ENCODE measurements at places on chromosomes 2 and 18.

- DNase-seq, result no peak
These were observed 114.7 kb downstream of the TNS1 start for GRCh38 chr2:217887841-217888701.

DNA sequence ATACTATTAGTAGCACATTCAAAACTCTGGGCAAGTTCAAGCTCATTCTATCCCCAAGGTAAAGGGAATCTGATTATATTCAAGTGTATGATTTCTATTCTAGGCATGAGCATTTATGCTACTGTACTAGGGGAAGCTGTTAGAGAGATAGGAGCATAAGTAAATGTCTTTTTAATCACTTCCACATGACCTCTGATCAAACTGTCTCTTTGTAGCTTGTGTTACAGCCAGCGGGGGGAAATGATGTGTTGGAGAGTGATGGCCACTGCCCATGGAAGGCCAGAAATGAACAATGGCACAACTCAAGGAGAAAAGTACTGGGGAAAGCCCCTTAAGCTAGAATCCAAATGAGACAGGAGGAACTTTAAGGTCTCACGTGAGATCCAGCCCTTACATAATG, 894.9 kb upstream of the CDH2 start:
- DNase-seq, result no peak

DNA sequence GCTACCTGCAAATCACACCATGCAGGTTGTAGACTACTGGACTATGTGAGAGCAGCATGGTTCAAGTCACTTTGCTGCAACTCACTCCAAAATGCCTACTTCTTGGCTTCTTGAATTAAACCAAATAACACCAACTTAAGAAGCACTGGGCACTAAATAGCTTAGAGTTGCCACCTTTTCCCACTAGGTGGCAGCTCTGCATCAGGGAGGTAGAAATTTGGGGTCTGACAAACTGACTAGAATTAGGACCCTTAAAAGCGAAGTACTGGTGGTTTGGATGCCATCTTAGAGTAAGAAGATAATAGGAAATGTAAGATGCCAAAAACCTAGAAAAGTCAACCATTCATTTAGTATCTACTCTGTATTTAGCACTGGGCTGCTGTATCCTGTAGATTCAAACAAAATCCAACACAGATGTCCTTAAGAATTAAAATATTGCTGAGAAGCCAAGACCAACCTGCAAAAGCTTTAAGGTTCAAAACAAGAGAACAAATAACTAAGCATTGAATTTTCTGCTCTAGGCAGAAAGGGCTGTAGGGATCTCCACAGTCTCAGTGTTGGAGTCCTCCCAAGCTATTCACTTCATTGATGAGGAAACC, 65.5 kb downstream of the CCBE1 start:
- peak; percentile 14 for DNase-seq

DNA sequence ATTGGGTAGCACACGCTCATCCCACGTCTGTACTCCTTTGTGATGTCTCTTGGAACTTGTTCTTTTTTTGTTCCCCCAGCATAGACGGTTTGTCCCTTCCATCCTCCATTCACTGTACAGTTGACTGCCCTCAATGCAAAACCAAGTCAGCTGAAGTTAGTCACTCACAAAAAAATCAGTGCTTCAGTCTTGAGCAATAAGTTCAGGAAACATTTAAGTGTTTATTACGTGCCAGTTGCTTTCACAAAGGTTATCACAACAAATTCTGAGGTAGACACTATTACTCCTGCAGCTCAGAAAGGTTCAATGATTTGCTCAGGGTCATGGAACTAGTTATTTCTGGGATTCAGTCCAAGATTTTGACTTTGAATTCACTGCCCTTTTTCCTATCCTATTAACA, 102.2 kb downstream of the PDE1A start:
- no peak for DNase-seq

GRCh38 chr18:76979111-76979751, 153.4 kb downstream of the MBP start:
- DNase-seq, result no peak

DNA sequence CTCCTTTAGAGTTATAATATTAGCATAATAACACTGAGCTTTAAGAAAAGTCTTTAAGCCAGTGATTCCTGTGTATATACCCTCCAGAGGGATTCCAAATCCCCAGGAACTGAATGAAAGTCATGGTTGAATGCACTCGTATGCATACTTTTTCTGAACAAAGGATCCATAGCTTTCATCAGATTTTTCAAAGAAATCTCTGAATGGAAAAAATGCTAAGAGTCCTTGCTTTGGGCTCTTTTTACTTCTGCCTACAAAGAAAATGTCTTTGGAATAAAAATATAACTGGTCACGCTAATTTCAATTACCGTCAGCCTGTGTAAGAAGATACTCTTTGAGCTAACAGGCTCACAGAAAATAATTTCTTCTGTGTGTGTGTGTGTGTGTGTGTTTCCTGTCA, 939.5 kb downstream of the ERBB4 start:
- no peak for DNase-seq

DNA sequence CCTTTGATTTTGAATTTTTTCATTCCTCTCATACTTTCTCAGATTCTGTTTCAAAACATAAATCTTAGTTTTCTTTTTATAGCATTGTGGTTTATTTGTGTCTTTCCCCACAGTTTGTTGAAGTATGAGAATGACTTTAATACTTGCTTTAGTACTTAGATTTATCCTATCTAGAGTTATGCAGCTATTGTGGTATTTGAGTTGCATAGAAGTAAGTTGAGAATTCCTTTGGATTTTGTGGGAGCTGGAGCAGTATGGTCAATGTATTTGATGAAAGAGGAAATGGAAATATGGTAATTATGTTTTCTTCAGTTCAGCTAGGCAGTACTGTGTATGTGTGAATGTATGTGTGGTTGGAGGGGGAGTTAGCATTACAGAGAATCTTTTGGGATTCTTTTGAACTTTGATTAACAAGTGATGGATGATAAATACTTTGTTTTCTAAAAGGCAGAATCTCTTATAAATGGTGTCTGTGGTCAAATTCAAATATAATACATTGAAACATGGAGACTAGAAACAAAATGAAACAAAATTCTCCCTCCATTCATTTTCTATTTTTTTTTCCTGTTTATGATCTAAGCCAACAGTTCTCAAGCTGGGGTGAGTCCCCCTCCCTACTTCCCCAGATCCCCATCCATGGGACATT, 3.0 kb downstream of the ACVR2A start:
- DNase-seq, result no peak

GRCh38 chr2:71672826-71673795, 219.8 kb downstream of the DYSF start:
- DNase-seq, result no peak

DNA sequence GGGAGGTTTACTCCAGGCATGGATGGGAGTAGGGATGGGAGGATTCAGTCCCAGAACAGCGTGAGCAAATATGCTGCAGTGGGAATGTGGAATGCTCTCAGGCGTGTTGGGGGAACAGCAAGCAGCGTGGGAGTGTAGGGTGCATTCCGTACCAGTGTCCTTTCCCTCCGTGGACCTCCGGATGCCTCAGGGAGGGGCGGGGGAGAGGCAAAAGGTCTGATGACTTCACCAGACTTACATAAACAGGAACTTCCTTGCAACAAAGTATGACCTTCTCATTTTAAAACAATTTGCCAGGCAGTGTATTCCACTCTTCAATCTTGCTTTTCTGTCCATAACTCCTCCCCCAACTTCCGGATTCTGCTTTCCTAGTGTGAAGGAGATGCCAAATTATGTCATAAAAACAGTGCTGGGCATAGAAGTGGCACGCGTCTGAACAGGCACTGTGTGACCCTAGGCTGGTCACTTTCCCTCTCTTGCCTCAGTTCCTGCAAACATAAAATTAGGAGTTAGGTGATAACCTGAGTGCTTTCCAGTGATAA, 36.9 kb downstream of the RPL37A start:
- no peak for DNase-seq

DNA sequence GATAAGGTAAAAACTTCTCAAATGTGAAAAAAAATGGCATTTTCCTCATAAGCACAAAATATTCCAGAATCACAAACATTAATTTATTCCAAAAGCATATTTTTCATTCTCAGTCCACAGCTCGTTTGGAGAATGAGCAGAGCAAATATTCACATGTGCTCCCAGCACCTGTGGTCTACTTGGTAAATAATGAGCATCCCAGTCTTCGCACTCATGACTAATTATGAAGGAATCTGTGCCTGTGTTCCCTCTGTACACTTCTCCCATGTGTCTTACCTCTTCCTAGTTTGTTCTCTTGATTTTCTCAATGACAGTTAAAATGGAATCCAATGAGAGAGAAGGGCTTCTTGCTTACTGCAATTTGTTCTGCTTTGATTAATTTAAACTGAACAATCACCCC, 671.0 kb upstream of the SOX11 start:
- no peak for DNase-seq

- no peak for DNase-seq
These were observed 148.9 kb downstream of the DTNB start for GRCh38 chr2:25524507-25524906.

DNA sequence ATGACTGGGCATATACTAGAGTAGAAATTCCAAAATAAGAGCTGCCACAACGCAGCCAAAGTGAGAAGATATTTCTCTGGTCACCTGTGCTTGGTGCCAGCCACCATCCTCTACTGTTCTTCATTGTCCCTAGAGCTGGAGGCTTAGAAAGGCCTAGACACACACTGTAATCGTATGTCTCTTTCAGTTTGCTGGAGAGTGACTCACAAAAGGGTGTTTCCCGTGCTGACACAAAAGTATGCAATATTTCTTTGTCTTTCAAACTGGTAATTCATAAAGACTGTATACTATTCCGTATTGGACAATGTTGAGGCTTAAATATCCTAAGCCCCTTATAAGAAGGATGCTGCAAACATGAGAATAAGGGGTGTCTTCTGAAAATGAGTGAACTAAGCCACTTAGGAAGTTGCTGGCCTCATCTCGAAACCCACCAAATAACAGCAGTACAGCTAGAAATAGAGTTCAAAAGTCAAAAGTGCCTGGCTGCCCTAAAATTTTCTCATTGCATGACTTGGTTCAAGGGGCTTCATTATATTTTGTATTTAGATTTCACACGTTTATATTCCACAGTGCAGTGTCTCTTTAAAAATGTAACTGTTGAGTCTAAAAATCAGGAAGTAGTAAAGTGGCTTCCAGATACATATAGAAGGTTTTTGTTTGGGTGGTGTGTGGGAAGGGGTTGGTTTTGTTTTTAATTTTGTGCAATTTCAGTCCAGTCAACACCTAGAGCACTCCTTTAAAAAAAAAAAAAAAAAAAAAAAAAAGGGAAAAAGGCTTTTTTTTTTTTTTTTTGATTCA, 601.1 kb downstream of the ARHGAP15 start:
- DNase-seq, result no peak

DNA sequence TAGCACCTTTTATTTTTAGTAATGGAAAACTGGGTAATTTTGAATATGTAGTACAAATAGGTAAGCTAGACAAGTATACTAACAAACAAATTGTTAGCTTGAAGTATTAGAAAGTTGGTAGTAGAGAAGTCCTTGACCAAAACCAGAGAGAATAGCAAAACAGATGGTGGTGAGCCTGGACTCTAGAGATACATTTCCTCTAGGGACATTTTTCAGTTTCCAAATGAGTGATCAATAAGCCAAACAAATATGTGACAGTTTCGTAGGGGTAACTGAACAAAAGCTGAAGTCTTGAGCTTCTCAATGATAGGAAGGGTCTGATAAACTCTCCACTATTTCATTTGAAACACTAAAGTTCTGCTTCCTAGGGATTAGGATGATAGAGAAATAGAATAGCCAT, 692.0 kb upstream of the FAM98A start:
- DNase-seq, result no peak

DNA sequence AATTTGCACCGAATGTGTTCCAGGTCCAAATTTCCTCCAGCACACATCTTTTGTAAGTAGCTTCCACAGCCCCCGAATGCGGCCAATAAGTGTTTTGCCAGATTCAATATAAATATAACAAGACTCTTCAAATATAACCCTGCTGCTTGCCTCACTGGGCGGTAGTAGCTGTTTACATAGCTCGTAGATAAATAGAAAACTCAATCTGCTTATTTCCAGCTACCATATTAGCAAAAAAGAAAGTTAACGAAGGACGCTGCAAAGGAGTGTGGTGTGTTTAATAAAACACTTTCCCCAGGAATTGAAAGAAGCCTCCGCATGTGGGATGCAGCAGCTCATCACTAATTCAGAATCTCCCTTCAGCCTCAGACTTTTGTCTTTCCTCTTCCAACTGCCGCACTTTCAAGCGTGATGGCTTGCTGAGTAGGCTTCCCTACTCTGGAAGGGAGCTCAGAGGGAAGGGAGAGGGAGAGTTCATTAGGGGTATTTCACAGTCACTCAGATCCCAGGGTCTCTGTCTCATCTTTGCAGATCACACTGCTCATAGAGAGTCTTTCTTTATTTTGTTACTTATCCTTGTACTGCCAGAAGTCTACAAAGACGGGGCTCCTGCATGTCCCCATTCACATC, 367.0 kb downstream of the RND3 start:
- no peak for DNase-seq

DNA sequence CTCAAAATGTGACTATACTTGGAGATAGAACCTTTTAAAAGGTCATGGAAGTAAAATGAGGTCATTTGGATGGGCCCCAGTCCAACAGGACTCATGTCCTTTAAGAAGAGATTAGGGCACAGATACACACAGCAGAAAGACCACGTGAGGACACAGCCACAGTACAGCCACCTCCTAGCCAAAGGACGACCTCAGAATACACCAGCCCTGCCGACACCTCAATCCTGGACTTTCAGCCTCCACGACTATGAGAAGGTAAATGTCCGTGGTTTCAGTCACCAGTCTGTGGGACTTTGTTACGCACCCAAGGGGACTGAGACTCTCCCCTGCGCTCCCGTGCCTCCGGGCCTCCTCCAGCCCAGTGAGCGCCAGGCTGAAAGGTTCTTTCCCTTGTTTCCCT, 30.2 kb upstream of the HPCAL1 start:
- DNase-seq, result no peak

GRCh38 chr2:109148117-109148746, 19.2 kb downstream of the SH3RF3 start:
- DNase-seq, result no peak

GRCh38 chr2:114714313-114714712, 271.9 kb downstream of the DPP10 start:
- DNase-seq, result no peak

DNA sequence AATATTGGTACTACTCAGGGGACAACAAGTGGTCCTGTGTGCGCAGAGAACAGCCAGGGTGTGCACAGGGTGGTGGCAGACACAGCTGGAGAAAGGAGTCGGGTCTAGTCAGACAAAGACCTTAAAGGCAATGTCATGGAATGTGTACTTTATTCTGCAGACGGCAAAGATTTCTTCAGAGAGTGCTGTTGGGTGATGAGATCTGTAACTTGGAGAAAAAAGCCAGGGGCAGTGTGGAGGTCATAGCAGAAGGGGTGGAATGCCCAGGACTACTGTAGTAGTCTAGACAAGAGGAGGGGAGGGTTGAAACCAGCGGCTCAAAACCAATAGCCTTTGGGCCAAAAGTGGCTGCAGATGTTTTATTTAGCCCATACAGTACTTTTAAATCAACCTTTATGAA, 121.3 kb upstream of the ZFP36L2 start:
- no peak for DNase-seq

GRCh38 chr2:240603846-240604245, 17.3 kb downstream of the CAPN10 start:
- no peak for DNase-seq
